CD8-positive, alpha-beta T cell (primary cell): ENCODE measurements at places on chromosomes 4 and X.

DNA sequence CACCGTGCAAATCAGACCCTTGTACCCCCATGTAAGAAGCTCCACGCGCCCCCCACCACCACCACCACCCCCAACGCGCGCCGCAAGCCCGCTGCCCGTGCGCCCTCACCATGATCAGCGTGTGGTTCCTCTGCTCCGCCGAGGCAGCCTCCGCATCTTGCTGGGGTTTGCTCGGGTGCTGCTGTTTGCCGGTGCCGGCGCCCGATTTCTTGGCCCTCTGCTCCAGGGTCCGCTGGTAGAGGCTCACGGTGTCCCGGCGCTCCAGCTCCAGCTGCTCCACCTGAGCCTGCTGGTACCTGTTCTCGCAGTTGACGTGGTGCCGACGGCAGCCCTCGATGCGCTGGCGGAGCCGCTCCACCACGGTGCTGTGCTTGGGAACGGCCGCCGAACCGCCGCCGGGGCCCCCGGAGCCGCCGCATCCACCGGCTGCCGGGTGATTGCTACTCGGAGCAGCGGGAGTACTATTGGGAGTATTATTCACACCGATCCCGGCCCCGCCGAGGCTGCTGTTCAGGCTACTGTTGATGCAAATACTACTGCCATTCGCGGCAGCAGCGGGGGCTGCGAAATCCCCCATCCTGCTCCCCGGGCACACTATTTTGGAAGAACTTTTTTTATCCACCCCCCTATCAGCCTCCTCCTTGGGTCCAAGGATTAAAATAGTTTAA lies 1.1 kb downstream of the MAML3 start:
- DNase-seq = peak; percentile 68

GRCh38 chr4:89307446-89308160 lies at the start of gene GPRIN3:
Gene GPRIN3 (minus strand): TSS chr4:89307800. CDS start chr4:89250110, 57,690 bp downstream.
- DNase-seq = peak; percentile 64

GRCh38 chr4:48504352-48504751 lies 14.3 kb downstream of the ZAR1 start:
- no peak for DNase-seq

- no peak for DNase-seq
These were observed 189.0 kb upstream of the HCCS start for GRCh38 chrX:10922159-10922558.

- no peak for DNase-seq
These were observed 28.7 kb downstream of the INPP4B start for GRCh38 chr4:142817442-142817841.

GRCh38 chrX:155134255-155134654 lies 62.9 kb downstream of the BRCC3 start:
- no peak for DNase-seq

DNA sequence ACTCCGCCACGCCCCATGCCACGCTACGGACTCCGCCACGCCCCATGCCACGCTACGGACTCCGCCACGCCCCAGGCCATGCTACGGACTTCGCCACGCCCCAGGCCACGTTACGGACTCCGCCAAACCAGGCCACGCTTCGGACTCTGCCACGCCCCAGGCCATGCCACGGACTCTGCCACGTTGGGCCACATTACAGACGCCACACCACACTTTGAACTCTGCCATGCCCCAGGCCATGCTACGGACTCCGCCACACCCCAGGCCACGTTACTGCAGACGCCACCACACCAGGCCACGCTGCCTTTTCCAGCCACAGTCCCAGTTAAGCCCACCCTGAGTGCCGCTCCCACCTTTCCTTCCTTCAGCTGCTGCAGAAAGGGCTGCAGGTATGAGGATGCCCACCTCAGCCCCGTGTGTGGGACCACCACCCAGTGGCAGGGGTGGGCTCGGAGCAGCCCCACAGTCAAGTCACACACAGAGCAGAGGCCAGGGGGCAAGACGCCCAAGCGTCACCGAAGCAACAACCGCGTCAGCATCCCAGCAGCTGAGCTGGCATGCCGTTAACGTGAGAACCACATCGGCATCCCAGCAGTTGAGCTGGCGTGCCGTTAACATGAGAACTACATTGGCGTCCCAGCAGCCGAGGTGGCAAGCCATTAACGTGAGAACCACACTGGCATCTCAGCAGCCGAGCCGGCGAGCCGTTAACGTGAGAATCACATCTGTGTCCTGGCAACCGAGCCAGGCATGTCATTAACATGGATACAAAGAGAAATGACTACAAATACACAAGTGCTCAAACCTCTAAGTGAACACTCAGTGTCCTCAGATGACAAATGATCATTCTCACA lies 26.4 kb downstream of the GAK start:
- no peak for DNase-seq
